ENCODE measurements at places on chromosomes 6 and 20. TPM values are rescaled to one million over a fixed set of nuclear protein-coding genes. Genes with fewer than 3 reads are reported as not detected.

DNA sequence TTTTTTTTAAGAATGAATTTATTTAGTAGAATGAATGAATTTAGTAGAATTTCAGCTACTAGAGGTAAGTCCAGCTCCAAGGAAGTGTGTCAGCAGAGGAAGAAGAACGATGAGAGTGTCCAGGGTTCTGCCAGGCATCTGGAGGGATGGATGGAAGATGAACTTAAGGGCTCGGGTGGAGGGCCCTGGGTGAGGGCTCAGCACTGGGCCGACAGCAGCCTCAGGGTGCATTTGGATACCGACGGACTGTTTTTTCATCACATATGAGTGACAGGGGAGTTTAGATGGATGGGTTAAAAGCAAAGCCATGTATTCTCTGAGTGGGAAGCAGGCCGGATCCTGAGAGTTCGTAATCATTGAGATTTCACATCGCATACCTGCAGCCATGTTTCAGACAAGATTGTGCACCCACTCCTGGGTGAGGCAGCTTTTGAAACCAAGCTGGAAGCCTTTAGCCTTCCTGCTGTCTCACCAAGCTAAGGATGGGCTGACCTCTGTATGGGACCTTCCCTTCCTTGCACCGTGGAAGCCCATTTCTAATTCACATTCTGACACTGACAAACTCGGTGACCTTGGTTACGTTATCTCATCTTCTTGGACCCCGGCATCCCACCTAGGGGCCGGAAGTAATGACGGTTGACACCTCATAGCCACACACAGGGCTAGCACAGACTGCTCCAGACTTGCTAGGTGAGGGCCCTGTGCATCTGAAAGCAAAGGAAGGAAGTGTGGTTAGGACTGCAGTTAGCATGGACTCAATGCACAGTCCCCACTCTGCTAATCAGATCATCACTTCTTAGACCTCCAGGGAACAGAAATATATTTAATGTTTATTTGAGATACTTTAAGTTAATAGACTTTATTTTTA is 228.5 kb downstream of the SLC24A3 start:
- DNase-seq = no peak

DNA sequence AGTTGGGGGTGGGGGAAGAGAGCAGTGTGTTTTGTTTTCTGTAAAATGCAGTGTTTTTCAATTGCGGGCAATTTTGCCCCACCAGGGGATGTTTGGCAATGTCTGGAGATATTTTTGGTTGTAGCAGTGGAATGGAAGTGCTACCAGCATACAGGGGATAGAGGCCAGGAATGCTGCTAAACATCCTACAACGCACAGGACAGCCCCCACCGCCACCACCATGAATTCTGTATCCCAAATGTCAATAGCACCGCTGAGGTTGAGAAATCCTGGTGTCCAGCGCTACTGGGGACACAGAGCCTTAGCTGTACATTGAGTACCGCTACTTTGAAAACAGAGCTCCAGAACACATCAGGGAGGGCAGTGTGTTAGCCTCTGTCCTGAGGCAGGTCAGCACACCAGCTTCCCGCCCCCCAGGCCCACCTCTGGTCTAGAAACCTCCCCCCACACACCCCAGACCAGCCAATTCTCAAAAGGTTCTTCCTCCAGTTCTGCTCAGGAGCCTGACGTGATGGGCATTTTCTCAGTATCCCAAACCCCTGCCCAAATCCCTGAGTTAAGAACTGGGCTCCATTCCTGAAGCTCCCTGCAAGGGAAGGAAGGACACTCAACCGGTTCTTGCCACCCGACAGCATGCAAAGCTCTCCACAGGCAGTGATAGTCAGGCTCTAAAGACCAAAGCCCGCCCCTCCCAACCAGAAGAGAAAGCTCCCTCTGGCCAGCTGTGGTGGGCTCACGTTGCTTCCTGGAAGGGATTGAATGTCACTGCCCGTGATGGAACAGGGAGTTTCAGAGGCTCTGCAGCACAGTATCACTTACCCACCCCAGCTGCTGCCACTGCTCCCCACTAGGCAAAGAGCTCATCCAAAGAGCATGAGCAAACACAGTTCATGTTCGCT is 321.5 kb upstream of the JARID2 start:
- peak; percentile 77 for DNase-seq

ULBP1 gene
- total RNA-seq = 0.40 TPM

GRCh38 chr20:43949741-43950618 is 35.3 kb downstream of the TOX2 start:
- no peak for DNase-seq

DNA sequence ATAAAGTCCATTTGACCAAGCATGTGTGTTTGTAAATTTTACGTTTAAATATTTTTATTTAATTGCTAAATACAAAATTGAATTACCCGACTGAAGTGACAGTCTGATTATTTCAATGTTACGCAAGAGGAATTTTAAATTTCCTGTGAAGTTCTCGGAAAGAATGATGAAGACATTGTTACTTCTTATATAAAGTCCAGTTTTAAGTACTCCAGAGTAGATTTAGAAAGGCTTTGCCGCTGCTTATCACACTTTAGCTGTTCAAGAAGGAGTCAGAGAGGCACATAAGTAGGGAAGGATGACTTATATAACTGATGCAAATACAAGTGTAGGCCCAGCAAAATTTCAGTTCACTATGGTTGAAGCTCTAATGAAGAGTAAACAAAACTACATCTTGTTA is 265.1 kb upstream of the CITED2 start:
- DNase-seq = no peak

GRCh38 chr20:34824026-34824425 is 1.4 kb downstream of the NCOA6 start:
- no peak for DNase-seq

CDH26 gene
- not detected for total RNA-seq

ROS1 gene
- total RNA-seq = not detected

- DNase-seq = no peak
These were observed 161.4 kb upstream of the PMEPA1 start for GRCh38 chr20:57871237-57871632.

Measured in neural progenitor cell (in vitro differentiated cells).